ENCODE measurements at places on chromosomes 5 and 9.

DNA sequence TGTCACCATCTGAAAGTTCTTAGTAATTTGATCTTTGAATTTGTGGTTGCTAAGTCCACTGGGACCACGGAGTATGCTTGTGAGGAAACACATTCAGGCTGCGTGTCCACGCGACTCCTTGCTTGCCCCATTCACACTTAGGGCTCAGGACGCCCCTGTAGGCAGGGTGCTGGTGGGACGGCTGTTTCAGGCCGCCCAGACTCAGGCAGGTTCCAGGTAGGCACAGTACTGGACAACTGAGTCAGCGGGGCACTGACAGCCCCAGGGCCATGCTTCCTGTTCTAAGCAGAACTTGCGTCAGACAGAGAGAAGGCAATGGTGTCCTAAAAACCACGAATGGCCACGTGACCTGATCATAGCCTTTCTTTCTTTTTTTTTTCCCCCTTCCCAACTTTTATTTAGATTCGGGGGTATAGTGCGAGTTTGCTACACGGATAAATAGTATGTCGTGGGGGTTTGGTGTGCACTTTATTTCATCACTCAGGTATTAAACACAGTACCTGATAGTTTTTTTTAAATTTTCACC lies 7.7 kb upstream of the RASGEF1C start:
- DNase-seq = no peak

- no peak for DNase-seq
Observed at GRCh38 chr5:168860503-168860902, 281.3 kb upstream of the PANK3 start.

DNA sequence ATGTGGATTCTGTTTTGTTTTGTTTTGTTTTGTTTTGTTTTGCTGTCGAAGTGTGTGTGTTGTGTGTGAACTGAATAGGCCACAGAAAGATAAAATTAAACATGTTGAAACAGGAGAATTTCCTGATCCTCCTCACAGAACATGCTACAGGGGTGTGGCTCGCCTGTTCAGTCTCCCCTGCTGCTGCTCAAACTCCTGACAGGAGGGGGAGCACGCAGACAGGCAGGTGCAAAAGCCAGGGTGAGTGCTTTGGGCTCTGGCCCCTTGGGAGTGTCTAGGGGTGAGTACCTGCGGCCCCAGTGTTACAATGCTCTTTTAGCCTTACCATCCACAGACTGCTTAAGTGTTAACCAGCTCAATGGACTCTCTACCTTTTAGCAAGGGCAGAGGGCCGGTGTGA lies 473.5 kb downstream of the MAT2B start:
- DNase-seq = no peak

- DNase-seq = no peak
Observed at GRCh38 chr9:15104826-15105420, 194.7 kb upstream of the FREM1 start.

- no peak for DNase-seq
Observed at GRCh38 chr5:175335691-175336090, 108.3 kb downstream of the DRD1 start.

DNA sequence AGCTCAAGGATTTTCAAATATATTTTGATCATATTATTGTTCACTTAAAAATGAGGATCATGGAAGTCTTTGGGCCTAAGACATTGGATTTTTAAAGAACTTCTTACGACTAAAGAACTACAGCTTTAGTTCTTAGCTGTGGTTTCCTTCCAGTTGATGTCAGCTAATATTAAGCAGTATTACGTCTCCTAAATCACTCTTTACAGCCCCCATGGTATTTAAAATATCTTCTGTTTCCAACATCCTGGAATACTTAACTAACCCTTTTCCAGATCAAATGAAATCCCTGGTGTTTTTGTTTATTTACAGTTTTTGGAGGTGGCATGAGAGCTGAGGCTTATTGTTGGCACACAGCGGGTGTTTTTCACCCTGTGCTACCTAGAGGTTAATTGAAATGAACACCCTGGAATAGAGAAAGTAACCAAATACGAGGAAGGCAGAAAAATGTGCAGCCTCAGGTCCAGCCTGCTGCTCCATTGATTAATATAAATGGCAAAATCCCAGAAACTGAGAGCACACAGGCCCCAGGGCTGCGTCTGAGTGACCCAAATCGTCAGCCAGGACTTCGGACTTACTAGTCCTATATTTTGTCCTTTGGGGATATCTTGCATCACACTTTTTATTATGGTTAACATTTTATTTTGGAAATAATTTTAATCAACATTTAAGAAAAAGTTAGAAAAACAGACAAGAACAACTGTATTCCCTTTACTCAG lies 52.3 kb upstream of the ICE1 start:
- no peak for DNase-seq

DNA sequence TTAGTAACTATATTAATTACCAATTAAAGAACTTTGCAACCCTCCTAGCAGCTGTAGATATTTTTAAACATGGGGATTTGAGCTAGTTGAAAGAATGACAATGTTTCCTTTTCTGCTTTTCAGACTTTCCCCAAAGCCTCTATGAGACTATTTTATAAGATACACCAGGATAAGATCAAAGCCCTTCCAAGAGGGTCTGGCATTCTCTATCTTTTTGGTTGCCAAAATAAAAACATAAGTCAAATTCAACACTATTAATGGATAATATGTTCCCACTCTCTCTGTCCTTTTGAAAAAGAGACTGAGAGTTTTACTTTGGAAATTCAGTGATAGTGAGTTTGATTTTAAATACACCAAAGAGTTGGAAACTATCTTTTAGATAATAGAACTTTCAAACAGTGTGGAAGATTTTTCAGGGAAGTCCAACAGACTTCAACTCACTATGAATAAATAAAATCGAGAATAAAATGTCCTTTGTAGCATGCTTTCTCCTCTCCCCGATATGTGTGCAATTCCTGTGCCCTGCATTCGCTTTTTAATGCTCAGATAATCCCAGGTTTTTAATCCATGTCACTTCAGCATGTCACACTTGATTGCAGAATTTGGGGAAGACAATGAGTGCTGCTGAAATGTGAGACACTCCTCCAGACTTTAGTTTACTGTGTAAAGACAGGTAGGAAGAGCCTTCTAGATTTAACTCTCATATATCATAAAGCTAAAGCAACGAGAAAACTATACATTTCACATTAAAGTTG lies 1095.7 kb upstream of the DMAC1 start:
- no peak for DNase-seq

DNA sequence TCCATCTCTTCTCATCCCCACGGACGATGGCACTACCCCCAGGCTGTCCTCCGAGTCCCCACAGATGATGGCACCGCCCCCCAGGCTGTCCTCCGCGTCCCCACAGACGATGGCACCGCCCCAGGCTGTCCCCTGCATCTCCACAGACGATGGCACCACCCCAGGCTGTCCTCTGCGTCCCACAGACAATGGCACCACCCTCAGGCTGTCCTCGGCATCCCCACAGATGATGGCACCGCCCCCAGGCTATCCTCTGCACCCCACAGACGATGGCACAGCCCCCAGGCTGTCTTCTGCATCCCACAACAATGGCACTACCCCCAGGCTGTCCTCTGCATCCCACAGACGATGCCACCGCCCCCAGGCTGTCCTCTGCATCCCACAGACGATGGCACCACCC lies 57.4 kb upstream of the PTCH1 start:
- no peak for DNase-seq

- DNase-seq = no peak
Observed at GRCh38 chr5:179110528-179110927, 50.4 kb downstream of the ZNF354C start.

- peak; percentile 8 for DNase-seq
Observed at GRCh38 chr5:31887556-31887955, 248.6 kb downstream of the PDZD2 start.

- DNase-seq = no peak
Observed at GRCh38 chr9:17342696-17343095, 207.9 kb downstream of the CNTLN start.

DNA sequence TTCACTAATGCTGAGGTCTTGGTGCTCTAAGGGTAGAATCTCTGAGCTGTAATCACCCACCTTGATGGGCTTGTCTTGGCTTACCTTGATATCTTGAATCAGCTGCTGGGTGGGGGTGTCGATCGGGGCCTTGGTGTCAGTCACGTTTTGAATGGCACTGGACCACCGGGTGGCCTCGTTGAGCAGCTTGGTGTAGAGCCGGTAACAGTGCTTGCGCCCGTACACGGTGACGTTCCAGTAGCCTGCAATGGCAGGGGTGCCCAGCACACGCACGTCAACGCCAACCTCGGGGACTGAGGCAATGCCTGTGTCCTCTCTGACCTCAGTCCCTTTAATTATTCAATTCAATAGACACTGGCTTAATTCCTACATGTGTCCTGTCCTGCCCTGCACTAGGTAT lies 63.1 kb upstream of the RETREG1 start:
- DNase-seq = no peak

- no peak for DNase-seq
Observed at GRCh38 chr9:137347928-137348327, 45.9 kb upstream of the NRARP start.

DNA sequence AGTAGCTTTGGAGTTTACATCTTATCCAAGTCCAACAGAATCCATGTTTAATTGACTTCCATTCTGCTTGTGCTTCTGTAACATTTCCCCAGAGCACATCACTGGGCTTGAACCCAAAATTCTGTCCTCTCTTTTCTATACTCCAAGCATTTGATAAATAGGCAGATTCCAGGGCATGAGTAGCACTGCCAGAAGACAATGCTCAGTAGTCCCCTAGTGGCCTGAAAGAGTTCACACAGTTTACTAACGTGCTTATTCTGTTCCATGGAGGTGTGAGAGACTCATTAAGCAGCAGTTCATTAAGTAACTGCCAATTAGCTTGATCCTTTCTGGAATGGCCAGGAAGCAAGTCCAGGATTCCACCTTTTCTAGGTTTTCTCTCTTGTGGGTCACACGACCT lies 9.4 kb upstream of the GABRA6 start:
- no peak for DNase-seq

DNA sequence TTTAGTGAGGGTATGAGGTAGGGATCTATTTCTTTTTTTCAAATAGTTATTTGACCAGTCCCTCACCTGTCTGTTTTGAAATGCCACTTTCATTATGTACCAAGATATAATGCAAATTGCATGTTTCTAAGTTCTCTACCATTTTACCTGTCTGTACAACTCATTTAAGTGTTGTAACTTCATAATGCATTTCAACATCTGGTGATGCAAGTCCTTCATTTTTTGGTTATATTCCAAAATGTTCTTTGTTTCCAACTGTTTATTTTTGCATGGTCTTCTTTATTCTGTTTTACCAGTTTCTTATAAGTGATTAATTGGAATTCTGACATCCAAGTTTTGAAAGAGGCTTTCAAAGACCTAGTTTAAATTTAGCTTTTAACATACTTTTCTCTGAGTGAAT lies 26.8 kb downstream of the TDRD7 start:
- DNase-seq = no peak

GRCh38 chr9:85742597-85742936 lies 813 bp upstream of the AGTPBP1 start:
- no peak for DNase-seq

DNA sequence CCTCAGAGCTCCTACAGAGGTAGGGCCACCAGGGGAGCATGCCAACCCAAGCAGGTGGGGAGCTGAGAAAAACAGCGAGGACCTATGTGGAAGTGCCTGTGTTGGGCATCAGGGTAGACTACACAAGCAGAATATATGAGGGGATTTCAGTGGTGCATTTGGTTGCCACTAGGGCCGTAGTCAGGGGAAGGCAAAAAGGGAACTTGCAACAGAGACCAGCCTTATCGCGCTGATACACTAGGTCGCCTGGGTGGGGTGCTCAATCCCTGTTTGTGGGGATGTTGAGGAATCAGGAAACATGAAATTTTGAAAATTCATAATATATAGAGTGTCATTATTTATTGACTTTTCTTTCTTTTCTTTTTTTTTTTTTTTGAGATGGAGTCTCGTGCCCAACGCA lies 370.9 kb upstream of the PRR16 start:
- DNase-seq = no peak

DNA sequence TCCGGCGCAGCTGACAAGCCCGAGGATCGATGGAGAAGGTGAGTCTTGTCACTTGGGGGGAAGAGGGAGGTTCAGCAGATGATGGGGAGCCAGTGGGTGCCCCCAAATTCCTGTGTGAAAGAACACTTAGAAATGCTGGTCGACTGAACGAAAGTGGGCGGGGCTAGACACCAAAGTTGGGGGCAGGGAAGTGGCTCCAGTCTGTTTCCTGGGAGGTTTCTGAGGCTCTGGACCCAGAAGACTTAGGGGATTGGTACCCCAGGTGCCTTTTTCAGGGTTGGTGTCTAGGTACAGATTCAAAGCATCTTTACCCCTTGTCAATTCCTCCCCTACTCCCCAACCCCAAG lies 278.6 kb downstream of the ZSWIM6 start:
- no peak for DNase-seq

GRCh38 chr5:78603636-78604175 lies 44.9 kb downstream of the LHFPL2 start:
- no peak for DNase-seq

- peak; percentile 9 for DNase-seq
Observed at GRCh38 chr5:91382530-91383026, 539 bp downstream of the ARRDC3 start.

- DNase-seq = no peak
Observed at GRCh38 chr9:119375892-119376291, 6.7 kb upstream of the BRINP1 start.

GRCh38 chr9:35051069-35051967 lies 21.1 kb downstream of the VCP start:
- DNase-seq = no peak

GRCh38 chr9:134066913-134067851 lies 644 bp downstream of the BRD3 start:
- no peak for DNase-seq

DNA sequence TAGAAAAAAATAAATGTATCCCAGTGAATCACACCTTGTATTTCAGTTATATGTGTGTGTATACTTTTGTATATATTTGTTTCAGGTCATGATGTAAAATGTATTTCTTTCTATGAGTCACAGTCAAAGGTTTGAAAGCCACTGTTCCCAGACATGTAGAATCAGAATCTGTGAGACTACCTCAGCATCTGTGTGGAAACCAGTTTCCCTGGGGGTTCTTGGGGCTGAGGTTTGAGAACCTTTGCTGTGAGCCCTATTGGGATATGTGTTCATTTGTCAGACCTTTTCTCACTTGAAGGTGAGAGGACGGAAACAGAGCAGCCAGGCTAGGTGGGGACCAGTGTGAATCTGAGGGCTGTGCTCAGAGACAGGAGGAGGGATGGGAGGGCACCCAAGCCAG lies 78.7 kb upstream of the SAP30L start:
- DNase-seq = no peak

DNA sequence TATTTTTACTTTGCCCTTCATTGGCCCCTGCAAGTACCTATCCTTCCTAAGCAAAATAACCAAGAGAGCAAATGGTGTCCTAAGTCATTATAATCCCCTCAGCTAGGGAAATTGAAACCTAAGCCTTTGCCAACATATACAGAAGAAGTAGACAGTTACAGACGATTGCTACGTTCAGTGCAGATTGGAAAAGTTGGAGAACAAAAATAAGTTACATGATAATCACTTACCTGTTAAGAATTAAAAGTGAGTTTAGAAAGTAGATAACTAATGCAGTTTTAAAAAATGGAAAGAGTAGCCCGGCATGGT lies 244.8 kb downstream of the MPDZ start:
- no peak for DNase-seq

- DNase-seq = no peak
Observed at GRCh38 chr5:133389066-133389590, 223.2 kb downstream of the FSTL4 start.

GRCh38 chr9:128911529-128912035 lies 9.2 kb upstream of the PHYHD1 start:
- DNase-seq = no peak

All from occipital lobe (tissue), 3 donors.